GM23338 (cell line): ENCODE measurements at places on chromosomes 12 and 14. TPM values are rescaled to one million over a fixed set of nuclear protein-coding genes. Genes with fewer than 3 reads are reported as not detected.

- DNase-seq = no peak
Observed at GRCh38 chr14:38410442-38410841, 154.5 kb upstream of the CLEC14A start.

- DNase-seq = no peak
Observed at GRCh38 chr14:32022938-32023466, 54.1 kb upstream of the ARHGAP5 start.

DNA sequence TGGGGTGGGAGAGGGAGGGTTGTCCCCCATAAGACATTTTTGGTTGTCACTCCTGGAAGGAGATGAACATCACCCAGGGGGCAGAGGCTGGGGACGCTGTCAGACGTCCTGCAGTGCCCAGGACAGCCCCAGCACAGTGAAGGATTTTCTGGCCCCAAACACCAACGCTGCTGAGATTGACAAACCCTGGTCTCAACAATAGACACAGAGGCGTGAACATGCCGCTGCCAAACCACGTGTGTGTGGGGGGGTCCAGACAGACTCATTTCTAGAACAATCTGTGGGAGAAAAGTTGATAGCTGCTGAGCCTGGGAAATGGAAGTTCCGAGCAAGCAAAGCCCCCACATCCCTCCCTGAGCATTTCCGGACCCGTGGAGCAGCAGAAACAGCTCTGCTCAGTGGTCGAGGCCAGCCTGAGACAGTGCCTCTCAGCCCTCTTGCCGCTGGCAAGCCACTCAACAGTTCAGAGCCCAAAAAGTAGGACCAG is 43.8 kb upstream of the CLMN start:
- DNase-seq = no peak

- DNase-seq = no peak
Observed at GRCh38 chr14:55973285-55973800, 144.9 kb upstream of the PELI2 start.

DNA sequence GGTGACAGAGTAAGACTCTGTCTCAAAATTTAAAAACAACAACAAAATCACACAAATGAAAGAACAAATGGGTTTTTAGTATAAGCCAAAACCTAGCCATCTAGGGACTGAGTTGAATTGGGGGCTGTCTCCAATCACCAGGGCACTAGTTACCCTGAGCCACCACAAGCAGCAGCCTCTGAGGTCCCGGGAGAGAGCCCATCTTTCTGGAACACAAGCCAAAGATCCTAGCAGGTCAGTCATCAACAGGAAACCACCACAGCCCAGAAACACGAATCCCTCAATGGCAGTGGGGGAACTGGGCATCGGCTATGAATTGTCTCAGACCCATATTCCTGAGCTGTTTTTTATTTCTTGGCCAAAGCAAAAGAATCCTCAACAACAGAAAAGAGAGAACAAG is 75.3 kb downstream of the KDM2B start:
- no peak for DNase-seq

DNA sequence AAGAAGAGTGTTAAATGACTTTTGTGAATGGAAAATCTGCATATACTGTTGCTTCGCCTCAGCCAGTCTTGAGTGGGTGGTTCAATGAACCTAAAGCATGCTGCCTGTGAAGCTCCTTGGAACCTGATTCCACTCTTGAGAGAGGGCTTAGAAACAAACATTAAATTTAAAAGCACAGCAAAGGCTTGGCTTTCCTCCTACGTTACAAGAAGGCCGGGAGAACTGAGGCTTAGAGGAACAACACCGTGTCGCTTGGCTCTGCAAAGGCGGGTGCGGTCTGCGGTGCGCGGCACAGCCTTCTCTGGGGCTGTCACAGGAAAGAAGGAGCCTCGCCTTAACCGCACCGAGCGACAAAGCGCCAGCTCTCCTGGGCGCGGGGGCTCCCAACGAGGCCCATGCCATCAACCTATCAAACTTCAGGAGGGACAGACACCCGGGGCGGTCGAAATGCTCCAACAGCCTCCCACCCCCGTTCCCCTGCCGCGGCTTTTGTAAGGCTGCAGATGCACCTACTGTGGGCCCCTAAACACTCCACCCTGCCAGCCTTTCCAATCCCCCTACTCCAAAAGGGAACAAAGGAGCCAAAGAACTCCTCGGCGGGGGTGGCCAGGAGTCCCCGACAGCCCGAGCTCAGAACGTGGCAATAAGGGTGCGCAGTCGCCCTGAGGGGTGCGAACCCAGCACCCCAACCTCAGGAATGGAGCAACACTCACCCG is 729 bp downstream of the OSBPL8 start:
- peak; percentile 60 for DNase-seq

DNA sequence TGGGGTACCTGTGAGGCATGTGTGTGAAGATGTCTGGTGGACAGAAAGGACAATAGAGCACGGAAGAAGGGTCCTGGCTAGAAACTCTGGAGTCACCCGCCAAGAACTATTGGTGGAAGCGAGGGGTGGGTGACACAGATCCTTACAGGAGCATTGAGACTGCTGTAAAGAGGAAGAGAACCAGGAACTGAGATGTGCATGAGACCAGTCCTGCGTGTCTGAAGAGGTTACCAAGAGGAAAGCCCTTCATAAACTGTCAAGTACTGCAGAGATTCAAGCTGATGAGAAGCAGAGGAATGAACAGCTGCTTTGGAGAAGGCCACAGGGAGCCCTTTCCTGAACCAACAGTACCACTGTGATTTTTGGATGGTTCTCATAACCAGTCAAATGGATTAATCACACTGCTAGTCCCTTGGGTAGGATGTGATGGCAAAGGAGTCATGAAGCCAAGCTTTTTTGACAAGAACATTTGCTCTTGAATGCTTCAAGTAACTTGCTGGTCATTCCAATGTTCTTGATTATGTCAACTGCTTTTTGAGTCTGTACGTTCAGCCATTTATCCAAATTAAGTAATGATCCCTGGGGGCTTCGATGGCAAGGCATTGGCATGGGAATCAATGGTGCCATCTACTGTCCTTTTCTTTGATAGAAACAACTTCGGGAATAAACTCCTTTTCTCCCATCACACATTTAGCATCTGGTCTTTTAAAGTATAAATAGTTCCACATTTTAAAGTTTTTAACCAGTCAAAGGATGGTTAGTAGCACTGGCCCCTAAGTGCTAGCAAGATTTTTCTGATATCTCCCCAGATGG is 42.9 kb downstream of the GPR135 start:
- DNase-seq = peak; percentile 24

GRCh38 chr14:38605193-38606114 is 349.6 kb upstream of the CLEC14A start:
- peak; percentile 36 for DNase-seq

- no peak for DNase-seq
Observed at GRCh38 chr12:9604287-9604686, 3.4 kb downstream of the KLRB1 start.

The CRIP1 gene
- total RNA-seq = 0.80 and 7.7 TPM in 2 replicates

The CD4 gene
- total RNA-seq = 1.5 and 2.2 TPM in 2 replicates
